ENCODE measurements at places on chromosomes 3 and 15.

GRCh38 chr3:97822359-97822775 lies 556 bp downstream of the CRYBG3 start:
- DNase-seq, result peak; percentile 8

- DNase-seq, result no peak
These were observed 240.1 kb downstream of the ISL2 start for GRCh38 chr15:76576523-76577279.

GRCh38 chr3:117919621-117920020 lies 1115.0 kb downstream of the IGSF11 start:
- no peak for DNase-seq

DNA sequence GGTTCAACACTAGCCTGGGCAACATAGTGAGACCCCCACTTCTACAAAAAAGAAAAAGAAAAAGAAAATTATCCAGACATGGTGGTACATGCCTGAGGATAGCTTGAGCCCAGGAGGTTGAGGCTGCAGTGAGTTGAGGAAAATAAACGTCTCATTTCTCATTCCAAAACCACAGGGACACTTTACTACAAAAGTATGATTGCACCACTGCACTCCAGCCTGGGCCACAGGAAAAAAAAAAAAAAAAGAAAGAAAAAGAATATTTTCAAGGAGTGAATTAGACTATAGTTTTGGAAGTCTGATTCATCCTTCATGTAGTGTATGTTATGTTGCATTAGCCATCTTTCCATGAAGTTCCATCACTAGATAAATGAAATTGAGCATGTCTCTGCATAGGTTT lies 149.5 kb upstream of the THBS1 start:
- no peak for DNase-seq

DNA sequence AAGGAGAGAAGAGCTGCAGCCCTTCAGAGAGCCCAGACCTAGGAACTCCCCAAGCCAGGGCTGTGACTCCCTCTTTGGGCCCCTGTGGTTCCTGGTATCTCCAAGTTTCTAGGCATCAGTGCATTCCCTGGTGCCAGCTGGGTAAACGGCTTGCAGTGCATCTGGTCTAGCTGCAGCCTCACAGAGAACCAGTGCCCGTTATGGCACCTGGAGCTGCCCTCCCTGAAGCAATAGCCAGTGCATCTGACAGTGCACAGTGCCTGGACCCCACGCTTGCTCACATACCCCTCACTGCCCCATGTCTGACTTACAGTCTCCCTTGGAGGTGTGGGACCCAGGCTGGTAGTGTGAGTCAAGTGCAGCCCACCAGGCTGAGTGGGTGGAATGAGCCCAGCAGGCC lies 52.1 kb downstream of the LSAMP start:
- no peak for DNase-seq

DNA sequence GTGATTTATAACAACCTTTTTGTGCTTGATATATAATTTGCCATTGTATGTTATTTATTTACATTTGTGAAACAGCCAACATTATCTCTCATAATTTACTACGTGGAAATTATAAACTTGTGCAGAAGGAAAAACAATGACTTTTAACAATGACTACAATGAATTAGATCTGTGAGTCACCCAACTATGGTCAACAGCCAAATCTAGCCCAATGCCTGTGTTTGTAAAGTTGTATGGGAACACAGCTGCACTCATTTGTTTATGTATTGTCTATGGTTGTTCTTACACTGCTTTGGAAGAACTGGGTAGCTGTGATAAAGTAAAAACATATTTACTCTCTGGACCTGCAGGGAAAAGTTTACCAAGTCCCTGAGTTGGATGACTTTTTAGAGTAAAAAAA lies 110.4 kb downstream of the OTOL1 start:
- no peak for DNase-seq

- DNase-seq, result no peak
These were observed 131.4 kb downstream of the EPHA3 start for GRCh38 chr3:89238846-89239245.

DNA sequence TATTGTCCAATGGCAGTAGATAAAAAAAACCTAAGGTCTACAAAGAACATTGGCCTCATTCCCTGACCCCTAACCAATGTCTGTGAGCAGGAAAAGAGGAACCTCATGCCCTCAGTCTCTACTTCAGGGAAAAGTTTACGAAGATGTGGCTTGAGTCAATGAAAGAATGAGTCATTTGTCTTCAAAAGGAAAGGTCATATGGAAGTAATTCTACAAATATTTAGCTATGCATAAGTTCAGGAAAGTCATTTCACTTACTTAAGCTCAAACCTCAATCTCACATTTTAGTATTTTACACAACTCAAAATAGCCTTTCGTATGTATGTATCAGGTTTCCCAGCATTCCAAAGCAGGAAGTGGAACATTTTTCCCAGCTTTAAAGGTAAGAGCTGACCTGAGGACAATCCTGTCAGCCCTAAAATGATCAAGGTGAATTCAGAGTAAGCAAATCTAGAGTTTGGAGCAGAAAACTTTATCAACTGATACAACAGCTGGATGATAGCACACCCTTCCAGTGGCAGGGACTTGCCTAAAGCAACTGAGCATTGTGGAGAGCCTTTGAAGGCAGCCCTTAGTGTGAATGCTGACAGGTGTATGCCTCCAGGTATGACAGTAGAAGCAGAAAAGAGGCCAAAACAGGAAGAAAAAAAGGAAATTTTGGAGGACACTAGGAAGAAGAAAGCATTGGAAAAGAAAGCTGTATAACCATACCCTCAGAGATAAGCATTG lies 53.9 kb upstream of the ACKR4 start:
- DNase-seq, result no peak

- no peak for DNase-seq
These were observed 7.5 kb downstream of the SOX2 start for GRCh38 chr3:181718987-181719911.

DNA sequence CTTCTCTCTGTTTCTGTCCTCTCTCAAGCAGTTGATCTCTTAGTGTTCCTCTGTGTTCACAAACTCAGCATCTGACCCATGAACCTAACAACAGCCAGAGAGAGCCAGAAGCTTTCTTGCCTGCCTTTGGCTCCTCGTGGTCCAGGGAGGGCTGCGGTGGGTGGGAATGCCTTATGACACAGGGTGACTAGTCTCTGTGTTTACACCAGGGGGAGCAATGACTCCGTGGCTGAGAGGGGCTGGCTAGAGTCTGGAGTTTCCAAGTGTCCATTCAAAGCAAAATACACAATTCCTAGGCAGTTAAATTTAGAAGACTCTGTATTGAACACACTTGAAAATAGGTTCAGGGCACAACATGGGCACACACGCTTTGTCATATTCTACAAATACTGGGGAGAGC lies 370.0 kb upstream of the FRG2C start:
- DNase-seq, result no peak

DNA sequence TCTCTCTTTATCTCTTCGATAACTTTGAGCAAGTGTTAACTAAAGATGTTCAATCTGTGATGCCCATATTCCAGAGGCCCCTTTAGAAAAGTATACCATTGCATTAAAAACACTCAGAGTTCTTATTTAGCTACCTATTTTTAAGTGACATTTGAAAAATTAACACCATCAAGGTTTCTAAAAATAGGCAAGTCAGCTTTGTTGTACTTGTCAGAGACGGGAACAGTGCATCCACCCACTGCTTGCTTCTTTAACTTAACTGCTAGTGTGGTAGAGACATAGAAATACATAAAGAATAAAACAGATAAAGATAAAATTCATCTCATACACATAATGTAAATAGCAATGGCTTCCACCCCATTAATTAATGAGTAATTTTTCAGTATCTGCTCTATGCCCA lies 66.0 kb downstream of the IGSF11 start:
- DNase-seq, result no peak

DNA sequence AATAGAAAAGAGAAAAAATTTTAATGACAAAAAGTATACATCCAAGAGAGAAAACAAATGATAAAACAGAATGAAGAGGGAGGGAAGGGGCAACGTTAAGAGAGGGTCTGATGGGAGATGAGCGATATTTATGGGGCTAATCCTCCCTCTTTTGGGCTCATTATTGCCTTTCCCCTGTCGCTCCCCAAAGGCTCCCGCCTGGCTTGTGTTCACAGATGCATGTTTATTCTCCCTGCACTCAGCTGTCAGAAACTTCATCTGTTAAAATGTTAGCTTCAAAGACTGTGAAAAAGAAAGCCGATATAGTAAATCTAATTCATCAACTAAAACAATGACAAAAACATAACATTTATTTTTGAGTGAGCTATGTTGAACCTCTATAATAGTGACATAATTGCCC lies 74.3 kb downstream of the GABRB3 start:
- no peak for DNase-seq

- no peak for DNase-seq
These were observed 55.2 kb downstream of the KAT2B start for GRCh38 chr3:20095470-20095869.

GRCh38 chr3:99878005-99878404 lies 60.3 kb downstream of the CMSS1 start:
- DNase-seq, result no peak

DNA sequence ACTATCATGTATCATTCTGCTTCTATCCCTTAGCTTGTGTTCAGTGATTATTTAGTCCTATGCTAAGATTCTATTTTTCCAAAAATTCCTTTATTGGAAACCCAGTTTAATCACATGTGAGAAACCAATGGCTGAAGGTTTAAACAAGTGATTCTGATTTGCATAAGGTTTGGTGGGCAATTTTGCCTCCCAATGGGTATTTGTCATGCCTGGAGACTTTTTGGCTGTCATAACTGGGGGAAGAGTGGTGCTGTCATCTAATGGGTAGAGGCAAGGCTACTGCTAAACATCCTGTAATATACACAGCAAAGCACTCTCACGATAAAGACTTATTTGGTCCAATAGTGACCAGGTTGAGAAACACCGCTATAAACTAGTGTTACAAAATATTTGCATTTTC lies 148.7 kb downstream of the ALCAM start:
- no peak for DNase-seq

GRCh38 chr3:170893895-170894294 lies 14.5 kb downstream of the EIF5A2 start:
- DNase-seq, result no peak

GRCh38 chr3:171878461-171879225 lies 35.5 kb downstream of the TMEM212 start:
- no peak for DNase-seq

- DNase-seq, result no peak
These were observed 18.6 kb upstream of the TRPC1 start for GRCh38 chr3:142705198-142705597.

- no peak for DNase-seq
These were observed 92.9 kb downstream of the HCN4 start for GRCh38 chr15:73275862-73276261.

- DNase-seq, result no peak
These were observed 134.4 kb downstream of the TMCO5A start for GRCh38 chr15:38068626-38069391.

Measured in activated CD4-positive, alpha-beta T cell treated with anti-CD3 and anti-CD28 coated beads, Interleukin-2, amount 50 U/mL, for 1 hour (primary cell).